ENCODE measurements at places on chromosomes 13 and 19.
A peak's percentile ranks its signal among the peaks of the same experiment; 100 is the strongest.

- DNase-seq = no peak
Measured at GRCh38 chr13:91144054-91144453, 203.4 kb upstream of the MIR17HG start.

DNA sequence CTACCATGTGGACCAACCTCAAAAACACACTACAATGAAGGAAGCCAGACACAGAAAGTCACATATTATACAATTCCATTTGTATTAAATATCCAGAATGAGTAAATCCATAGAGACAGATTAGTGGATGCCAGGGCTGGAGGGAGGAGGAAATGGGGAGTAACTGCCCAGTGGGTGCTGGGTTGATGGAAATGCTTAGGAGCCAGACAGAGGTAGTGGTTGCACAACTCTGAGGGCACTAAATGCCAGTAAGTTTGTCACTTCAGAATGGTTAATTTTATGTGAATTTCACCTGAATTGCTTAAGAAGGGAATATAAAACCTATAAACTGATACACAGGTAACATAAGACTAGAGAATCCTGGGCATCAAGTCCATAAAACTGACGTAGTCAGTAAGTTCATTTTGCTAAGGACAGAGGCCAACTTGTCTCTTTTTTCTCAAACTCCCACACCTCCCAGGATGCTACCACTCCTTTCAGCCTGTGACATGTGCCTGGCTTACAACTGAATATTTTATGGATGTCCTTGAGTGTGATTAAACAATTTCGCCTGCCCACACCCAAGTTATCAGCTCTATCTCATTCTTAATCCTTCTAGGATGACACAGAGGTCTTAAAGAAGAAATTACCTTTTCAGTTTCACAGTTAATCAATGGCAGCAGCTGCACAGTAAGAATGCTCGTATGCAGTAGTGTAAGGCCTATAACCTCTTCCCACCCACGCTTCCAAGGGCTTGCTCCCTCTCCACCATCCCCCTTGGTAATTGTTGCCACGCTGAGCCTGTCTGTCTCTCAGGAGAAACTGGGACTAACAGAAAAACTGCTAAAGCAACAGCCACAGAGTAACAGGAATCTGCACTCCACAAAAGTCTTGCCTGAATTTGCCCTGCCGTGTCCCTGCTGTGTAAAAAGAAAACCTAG lies 5.9 kb upstream of the MLNR start:
- DNase-seq = no peak

- DNase-seq = no peak
Measured at GRCh38 chr19:13037161-13037560, 41.9 kb downstream of the NFIX start.

DNA sequence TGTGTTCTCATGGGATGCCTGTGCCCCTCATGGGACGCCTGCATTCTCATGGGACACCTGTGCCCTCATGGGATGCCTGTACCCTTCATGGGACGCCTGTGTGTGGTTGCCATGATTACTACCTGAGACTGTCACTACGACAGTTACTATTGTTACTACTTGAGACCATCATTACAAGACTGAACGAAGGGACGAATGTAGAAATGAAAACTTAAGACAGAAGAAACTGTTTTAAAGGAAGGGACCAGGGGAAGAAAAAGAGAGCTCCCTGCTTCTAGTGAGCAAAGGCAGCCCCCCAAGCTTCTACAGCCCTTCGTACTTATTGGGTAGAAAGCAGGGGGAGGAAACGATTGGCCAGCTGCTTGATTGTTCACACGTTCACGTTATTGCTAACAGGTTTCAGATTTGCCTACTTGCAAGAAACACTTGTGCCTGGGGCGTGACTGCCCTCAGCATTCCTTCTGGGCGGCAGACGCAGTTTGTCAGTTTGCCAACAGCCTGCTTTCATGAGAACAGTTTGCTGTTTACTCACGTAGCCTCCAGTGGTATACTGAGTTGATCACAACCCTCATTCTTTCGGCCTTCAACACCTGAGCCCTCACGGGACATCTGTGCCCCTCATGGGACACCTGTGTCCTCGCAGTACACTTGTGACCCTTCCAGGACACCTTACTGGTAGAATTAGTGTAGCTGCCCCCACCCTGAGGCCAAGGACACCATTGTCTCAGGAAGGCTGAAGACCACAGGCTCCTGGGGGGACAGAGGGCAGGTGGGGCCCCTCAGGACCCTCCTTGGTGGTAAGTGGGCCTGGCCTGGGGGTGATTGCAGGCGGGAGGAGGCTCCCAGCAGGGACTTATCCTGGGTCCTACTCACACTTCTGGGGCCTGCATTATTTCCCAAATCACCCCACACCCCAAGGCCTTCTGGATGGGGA lies 2.5 kb upstream of the S1PR4 start:
- peak; percentile 69 for DNase-seq

DNA sequence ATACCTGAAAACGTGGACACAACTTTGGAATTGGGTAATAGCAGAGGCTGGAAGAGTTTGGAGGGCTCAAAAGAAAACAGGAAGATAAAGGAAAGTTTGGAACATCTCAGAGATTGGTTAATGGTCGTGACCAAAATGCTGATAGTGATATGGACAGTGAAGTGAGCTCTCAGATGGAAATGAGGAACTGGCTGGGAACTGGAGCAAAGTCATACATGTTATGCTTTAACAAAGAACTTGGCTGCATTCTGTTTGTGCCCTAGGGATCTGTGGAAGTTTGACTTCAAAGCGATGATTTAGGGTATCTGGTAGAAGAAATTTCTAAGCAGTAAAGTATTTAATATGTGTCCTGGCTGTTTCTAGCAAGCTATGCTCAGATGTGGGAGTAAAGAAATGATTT lies 136.2 kb downstream of the DNAJC3 start:
- DNase-seq = no peak

DNA sequence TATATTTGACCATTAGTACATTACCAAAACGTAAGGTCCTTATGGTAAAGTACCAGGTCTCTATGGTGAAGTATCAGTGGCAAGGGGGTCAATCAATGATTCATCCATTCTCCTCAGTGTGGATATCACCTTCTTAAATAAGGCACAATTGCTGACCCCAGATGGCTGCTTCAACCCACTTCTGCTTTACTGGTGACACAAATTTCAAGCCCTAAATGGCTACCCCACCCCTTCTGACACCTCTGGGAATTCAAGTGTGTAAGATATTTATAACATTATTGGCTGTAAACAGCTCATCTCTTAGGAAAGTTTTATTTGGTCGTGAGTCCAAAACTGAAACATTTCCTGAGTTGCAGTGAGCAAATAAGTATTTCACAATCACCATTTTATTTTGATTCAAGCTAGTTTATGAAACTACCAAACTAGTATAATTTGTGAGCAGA lies 7.9 kb upstream of the WBP4 start:
- no peak for DNase-seq

DNA sequence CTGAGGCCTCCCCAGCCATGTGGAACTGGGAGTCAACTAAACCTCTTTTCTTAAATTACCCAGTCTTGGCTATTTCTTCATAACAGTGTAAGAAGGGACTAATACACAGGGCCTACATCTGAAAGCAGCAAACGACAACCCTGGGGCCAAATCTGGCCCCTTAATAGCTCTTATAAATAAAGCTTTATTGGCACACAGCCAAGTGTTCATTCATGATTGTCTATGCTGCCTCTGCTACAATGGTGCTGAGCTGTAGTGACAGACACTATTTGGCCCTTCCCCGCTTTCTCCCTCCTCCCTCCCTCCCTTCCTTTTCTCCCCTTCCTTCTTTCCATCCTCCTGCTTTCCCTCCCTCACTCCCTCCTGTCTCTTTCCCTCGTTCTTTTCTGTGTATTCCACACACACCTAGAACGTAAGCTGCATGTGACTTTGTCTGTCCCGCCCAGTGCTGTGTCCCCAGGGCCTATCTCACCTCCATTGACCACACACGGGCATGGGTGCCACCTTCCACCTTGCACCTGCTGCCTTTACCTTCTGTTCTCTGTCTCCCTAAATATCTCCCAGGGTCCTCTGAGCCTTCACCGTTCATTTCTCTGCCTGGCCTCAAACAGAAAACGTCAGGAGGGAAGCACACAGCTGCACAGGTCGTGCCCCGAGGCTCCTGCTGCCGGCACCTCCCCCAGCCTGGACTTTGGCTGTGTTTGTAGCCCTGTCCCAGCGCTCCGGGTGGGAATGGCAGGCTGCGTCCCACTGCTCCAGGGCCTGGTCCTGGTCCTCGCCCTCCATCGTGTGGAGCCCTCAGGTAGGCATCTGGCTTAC lies at the start of gene PROZ:
Gene PROZ (plus strand): TSS at position 720 of the 819 bp plus-strand sequence. CDS start 13 bp downstream, at position 733.
- DNase-seq = no peak

- no peak for DNase-seq
Measured at GRCh38 chr13:90846936-90847335, 500.6 kb upstream of the MIR17HG start.

GRCh38 chr13:46396341-46396740 lies 9.3 kb upstream of the RUBCNL start:
- no peak for DNase-seq

DNA sequence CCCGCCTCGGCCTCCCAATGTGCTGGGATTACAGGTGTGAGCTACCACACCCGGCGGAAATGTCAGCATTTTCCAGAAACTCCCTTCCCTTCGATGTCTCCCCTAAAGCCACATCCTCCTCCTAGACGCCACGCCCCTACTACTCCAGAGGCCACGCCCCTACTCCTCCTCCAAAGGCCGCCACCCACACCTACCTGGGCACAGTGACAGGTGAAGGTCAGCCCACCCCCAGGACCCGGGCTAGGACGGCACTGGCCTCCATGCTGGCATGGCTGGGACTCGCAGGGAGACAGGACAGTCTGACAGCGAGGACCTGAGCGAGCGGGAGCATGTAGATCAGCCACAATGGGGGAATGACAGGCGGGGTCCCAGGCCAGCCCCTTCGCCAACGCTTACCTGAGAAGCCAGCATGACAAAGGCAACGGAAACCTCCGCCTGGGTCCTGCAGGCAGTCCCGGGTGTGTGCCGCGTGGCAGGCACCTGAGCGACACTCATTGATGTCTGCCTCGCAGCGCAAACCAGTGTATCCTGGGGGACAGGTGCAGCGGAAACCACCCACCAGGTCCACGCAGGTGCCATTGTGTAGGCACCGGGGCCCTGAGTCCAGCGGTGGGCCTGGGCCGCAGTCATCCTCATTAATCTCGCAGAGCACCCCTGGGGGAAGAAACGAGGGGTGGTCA lies 22.0 kb downstream of the NOTCH3 start:
- no peak for DNase-seq

DNA sequence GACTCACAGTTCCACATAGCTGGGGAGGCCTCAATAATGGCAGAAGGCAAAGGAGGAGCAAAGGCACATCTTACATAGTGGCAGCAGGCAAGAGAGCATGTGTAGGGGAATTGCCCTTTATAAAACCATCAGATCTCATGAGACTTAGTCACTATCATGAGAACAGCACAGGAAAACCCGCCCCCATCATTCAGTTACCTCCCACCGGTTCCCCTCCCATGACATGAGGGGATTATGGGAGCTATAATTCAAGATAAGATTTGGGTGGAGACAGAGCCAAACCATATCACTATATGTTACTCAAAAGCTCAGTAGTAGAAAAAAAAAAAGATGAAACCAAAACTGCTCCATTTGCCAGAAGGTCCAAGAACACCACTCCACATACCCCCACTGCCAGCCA lies 58.5 kb downstream of the DNAJC15 start:
- DNase-seq = no peak

GRCh38 chr13:50214514-50214913 lies 199.3 kb downstream of the KCNRG start:
- DNase-seq = no peak

DNA sequence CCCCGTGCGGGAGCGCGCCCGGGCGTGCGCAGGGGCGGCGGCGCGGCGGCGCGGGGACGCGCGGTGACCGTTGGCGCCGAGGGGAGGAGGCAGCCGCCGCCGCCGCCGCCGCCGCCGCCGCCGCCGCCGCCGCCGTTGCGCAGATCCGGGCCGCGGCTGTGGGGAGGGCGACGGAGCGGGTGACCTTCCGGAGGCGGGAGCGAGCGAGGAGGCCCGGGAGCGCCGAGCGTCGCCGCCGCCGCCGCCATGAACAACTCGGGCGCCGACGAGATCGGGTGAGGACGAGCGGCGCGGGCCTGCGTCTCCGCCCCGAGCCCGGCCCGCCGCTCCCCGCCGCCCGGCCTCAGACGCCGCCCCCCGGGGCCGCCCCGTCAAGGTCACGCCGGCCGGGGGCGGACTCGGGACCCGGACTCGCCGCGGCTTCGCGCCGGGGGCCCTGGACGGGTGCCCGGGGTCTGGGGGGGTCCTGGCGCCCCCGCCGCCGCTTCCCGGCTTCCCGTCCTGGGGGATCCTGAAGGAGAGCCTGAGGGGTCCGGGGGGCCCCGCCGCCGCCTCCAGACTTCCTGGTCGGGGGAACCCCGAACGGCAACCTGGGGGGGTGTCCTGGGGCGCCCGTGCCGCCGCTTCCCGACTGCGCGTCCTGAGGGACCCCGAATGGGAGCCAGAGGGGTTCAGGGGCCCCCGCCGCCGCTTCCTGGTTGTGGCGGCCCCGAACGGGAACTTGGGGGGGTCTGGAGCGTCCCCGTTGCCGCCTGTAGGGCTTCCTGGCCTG lies at the start of gene DAZAP1:
Gene DAZAP1 (plus strand): TSS at position 59 of the 772 bp plus-strand sequence. CDS start 188 bp downstream, at position 247.
- no peak for DNase-seq

- DNase-seq = no peak
Measured at GRCh38 chr19:36245210-36246005, 30.5 kb downstream of the ZNF146 start.

- peak; percentile 87 for DNase-seq
Measured at GRCh38 chr13:40315416-40316064, 350.9 kb downstream of the FOXO1 start.

DNA sequence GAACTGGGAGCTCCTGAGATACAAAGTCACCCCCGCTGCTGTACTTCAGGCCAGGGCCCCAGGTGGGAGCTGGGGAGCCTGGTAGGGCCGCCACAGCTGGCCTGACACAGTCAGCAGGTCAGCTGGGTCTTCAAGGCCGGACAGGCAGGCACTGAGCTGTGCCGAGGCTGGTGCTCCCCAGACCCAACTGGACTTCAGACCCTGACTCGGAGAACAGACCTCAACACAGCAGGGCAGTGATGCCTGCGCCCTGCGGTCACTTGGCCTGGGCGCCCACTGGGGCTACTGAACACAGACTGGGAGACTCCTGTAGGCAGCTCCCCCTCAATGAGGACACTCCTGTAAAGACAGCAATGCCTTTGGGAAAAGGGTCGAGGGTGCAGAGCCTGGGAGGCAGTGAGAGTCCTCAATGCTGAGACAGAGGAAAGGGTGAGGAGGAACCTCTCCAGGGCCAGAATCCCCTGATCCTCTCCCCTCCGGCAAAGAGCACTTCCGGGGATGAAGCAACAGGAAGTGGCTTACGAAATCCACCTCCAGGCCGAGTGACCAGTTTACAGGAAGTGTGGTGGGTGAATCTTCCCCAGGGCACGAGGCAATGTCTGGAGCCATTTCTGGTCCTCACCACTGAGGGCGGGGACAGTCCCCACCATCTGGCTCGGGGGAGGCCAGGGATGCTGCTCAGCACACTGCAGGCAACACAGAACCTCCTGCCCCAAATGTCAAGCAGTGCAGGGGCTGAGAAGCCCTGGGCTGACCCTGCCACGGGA lies 40.8 kb upstream of the ISYNA1 start:
- DNase-seq = peak; percentile 84

GRCh38 chr13:98819382-98820010 lies 67.0 kb upstream of the SLC15A1 start:
- no peak for DNase-seq

DNA sequence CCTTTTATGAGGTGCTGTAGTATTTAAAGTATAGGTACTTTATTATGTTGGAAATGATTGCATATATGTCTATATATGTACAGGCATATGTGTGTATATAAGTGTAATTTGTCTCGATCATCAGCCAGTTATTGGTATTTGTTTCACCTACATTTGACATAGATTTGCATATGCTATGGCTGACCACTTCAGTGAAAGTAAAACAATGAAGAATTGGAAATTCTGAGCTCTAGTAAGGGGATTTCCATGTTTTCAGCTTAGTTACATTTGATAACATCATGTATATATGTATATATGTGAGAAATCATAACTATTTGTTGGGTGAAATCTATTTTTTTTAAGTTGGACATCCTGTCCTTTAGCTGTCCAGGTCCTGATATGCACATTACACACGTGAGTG lies 1303.9 kb downstream of the EFNB2 start:
- DNase-seq = no peak

Data from activated CD4-positive, alpha-beta T cell treated with anti-CD3 and anti-CD28 coated beads, Interleukin-2, amount 10 ng/mL, durations not matched to agents 24 days and 14 days (primary cell).